ENCODE measurements at places on chromosomes 6 and 20.
A peak's percentile ranks its signal among the peaks of the same experiment; 100 is the strongest.

DNA sequence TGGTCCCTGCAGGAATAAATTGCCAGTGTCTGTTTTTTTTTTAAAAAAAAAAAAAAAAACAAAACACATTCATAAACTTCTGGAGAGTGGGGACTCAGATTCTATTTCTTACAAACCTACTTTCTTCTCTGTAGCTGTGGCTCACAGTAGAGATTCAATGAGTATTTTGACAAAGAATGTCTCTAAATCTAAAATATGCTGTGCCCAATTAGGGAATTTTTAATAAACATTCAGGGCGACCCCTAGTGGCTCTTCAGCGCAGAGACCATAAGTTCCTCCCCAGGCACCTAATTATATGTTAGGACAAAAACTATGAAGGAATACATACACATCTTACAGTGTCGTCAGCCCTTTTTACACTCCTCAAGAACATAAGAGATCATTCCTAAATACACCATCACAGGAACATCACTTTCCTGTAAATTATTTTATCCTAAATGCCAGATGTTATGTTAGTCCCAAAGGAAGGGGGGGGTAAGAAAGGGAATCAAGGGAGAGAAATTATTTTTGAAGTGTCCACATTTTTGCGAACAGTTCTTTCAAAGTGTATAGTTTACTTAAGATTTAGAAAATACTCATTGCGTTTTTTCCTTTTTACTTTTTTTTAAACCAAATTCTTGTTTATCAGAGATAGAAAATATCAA, 21.8 kb upstream of the NAA20 start:
- DNase-seq = no peak

DNA sequence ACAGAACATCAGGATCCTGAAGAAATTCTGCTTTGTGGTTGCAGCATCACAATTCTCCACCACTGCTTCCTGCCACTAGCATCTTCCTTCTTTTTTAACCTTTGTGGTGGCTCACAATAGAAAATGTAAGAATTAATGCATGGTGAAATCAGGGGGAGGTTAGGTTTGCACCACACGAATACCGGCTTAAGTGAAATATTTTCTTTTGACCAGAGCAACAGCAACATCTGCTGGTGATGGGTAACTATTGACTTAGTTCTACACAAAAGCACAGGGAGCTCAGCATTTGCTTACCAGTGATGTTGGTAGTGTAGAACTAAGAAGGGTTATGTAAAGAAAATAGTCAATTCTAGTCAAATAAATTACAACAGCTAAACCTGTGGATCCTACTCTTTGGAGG, 280.5 kb downstream of the SYNE1 start:
- peak; percentile 11 for DNase-seq

DNA sequence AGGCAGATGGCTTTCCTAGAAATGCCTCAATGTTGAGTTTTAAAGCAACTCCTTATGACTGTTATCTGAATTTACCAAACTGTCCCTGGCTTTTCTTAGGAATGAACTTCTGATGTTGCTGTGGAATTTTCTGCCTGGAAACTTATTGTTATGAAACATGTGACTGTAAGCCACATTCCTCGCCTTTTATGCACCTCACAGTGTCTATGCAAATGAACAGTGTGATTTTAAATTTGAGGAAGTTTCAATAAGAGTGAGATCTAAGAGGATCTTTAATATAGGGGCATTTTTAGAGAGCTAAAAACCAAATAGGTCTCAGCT, 2.4 kb upstream of the CCR6 start:
- no peak for DNase-seq

DNA sequence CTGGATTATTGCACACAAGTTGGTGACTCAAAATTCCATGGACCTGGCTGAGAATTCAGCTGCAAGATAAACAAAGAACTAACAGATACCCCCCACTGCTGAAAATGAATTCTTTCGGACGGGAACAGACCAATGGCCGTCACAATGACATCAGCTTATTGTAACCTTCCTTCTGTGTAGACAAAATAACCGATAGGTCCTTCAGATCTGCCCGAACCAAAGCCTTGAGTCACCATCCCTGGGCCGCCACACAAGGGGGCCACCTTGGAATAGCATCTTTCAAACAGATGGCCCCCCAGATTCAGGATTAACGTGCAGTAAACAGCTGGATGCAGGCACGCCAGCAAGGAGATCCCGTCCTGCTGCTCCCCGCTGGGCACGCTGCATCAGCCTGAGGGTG, 214.0 kb upstream of the EXOC2 start:
- DNase-seq = no peak

Data from endothelial cell (in vitro differentiated cells).